ENCODE measurements at places on chromosomes 16 and 17.

GRCh38 chr17:79627184-79627765 lies 16.4 kb upstream of the RBFOX3 start:
- no peak for DNase-seq

DNA sequence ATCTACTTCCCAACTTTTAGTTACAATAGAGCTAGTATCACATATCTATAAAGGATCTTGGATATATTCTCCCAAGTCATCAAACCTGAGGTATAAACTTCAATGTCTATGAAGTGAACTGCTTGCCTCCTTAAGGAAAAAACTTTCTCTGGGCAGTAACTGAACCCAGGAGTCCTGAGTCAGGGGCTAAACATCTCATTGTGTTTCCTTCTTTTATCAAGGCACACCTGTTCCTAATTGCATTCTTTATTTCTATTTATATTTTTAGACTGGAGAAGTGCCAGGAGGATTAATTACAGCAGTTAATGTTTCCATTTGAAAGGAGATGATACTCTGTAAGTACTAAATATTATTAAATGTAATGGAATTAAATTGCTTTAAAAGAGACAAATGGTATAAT lies 98.6 kb downstream of the CDH8 start:
- no peak for DNase-seq

- DNase-seq: no peak
Measured at GRCh38 chr16:8859913-8860881, 8.6 kb downstream of the CARHSP1 start.

- no peak for DNase-seq
Measured at GRCh38 chr16:72930396-72930795, 117.5 kb downstream of the ZFHX3 start.

DNA sequence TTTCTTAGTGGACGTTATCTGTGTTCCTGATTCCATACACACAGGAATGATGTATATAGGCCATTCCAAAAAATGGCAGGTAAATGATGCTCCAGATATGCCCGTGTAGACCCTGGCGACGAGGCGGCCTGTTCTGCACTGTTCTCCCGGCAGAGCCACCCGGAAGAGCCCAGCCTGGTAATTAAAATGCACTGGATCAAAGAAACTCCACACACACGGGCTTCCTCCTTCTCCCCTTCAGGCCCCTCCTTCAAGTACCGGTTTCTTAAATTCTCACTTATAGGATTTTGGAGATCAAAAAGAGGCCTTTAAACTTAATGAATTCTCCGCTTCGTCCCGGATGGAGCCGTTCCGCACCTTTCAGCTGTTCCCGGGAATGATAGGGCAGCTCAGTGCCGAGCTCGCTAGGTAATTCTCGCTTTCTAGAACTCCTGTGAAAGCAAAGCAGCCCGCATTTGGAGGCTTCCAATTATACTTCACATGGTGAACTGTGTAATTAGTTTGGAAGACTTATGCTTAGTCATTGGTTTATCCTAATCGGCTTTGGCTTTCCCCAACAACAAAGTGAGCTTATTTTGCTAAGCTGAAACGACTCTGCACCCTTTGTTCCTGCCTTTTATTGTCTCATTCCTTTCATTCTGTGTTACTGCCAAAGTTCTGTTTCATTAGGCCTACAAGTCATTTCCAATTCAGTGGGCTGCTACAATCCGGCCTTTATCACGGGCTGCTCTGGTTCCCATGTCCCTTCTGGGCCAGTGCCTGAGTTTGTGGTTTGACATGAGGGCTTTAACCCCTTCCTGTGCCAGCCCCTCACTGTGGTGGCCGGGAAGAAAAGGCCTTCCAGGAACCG lies 150.0 kb downstream of the MSI2 start:
- DNase-seq: no peak

DNA sequence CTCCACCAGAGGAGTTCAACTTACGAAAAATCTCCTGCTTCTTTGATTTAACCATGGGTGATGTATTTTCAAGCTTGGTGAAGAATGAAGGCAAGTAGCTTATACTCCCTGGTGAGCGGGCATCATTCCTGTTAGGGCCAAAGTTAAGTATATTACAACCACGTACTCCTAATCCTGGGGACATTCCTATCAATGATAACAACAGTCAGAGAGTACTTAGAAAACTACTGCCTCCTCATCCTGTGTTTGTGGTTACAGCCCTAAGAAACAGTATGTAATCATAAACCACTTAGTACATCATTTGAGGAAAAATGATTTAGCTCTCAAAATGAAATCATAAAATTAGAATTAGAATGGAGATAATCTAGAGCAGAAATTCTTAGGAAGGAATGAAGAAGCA lies 47.3 kb downstream of the TTC19 start:
- no peak for DNase-seq

DNA sequence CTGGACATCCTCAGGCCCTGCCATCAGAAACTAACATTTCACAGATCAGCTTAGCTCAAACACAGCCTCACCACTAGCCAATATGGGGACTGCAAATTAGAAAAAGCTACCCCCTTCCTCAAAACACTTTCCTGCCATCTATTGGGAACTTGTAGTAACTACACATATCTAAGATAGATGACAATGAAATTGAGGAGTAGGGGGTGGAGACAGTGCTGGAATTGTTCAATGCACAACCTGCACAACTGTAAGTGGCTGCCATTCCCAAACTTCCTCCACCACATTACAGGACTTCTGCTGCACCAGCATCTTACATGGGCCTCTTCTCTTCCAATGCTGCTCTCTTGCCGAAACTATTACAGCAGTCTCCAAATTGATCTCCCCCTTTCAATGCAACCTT lies 21.9 kb downstream of the AIPL1 start:
- DNase-seq: peak; percentile 57

DNA sequence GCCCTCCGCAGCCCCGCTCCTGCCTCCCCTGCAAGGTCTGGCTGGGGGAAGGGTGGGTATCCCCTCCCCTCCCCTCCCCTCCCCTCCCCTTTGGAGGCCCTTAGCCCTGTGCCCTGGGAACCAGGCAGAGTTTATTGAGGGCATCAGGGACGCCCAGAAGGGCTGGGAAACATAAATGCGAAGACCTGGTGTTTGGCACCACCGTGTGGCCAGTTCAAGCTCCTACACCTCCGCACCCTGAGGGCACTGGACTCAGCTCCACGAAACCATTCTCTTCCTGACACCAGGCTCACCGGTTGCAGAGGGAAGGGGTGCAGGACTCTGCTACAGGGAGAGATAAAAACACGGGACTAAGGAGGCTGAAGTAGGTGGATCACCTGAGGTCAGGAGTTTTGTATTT lies 1.0 kb upstream of the AIPL1 start:
- peak; percentile 47 for DNase-seq

DNA sequence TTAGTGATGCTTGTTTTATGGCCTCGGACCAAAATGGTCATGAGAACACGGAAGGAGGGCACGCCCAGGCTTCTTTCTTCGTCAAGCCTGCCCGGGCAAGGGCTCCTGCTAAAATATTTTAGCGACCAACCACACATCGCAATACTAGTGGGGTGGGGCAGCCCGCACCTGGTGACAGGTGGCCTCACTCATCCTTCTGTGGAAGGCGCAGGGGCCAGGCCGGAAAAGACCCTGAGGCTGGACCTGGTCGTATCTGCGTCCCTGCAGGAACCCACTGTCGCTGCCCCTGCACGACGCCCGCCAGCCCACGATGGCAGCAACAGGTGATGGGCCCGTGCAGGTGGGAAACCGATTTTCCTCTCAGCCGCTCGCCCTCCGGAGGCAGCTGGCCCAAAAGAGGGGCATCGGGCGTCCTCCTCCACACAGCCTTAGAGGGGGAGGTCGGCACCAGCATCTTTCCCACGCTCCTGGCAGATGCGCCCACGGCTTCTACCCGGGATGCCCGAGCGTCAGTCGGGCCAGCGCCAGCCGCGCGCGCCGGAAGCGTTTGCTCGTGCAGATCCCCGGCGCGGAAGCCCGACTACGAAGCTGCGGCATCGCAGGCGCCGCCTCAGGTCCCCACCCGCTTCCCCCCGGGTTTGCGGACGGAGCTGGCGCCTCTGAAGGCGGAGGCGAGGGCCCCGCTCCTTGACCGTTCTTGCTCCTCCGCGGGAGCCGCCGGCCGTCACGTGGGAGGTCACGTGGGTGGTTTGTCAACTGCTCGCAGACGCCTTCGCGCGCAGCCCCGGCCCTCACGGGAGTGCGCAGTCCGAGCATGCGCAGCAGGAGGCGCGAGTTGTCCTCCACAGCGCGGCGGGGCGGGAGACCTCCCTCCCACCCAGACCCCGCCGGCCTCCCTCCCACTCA lies 22.8 kb upstream of the FOXK2 start:
- DNase-seq: peak; percentile 90

GRCh38 chr17:39563476-39563875 lies 44.2 kb downstream of the NEUROD2 start:
- DNase-seq: no peak

DNA sequence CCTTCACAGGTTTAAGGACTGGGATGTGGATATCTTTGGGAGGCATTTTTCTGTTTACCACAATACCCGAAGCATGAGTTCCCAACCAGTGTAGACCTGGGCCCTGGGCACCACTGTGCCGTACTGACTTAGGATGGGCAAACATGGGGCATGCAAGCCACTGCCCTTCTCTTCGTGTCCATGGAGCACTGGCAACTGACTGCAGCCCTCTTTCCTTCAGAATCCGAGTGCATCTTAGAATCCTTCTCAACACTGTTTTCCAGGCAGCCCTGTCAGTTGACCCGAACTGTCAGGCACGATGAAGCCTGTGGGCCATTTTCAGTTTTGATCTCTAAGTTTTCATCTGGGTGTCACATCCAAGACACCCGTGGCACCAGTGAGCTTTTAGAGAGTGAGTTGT lies 59.2 kb downstream of the SHISA6 start:
- DNase-seq: no peak

GRCh38 chr17:50668025-50668837 lies 33.5 kb downstream of the ABCC3 start:
- DNase-seq: no peak

- DNase-seq: peak; percentile 45
Measured at GRCh38 chr16:9050102-9050830, 41.2 kb upstream of the HAPSTR1 start.

- DNase-seq: peak; percentile 81
Measured at GRCh38 chr17:31318851-31319661, 2.4 kb downstream of the EVI2A start.

- DNase-seq: peak; percentile 51
Measured at GRCh38 chr17:45451131-45451530, 18.5 kb upstream of the ARHGAP27 start.

GRCh38 chr17:35257208-35257659 lies 14.4 kb downstream of the SLFN5 start:
- DNase-seq: no peak

DNA sequence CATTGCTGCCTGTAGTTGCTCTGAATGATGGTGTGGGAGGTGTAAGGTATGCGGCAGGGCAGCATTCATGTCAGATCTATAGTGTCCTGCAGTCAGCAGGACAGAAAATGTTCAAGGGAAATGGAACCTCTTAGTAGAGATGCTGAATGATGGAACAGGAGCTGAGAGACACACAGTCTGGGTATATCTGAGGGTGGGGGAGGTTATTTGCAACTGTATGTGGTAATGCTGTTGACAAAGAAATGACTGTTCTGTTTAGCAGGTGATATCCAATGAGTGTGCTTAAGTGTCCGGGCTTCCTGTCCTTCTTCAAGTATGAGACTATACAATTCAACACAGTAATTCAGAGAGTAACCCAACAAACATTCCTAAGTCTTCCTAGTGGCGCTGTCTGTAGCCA lies 46.6 kb downstream of the STH start:
- DNase-seq: no peak

DNA sequence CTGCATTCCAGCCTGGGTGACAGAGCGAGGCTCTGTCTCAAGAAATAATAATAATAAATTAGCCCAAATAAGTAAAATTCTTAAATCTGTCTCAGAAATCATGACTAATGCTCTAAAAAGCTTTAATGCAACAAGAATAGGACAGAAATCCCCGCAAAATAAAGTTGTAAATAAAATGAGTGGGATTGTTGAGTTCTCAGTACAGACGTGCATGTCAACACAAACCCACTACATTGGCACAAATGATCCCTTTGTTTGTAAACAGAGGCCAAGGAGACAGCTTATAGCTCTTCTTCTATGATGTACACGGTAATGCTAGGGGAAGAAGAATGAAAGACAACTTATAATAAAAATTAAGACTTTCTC lies 6.0 kb downstream of the STAT5B start:
- no peak for DNase-seq

DNA sequence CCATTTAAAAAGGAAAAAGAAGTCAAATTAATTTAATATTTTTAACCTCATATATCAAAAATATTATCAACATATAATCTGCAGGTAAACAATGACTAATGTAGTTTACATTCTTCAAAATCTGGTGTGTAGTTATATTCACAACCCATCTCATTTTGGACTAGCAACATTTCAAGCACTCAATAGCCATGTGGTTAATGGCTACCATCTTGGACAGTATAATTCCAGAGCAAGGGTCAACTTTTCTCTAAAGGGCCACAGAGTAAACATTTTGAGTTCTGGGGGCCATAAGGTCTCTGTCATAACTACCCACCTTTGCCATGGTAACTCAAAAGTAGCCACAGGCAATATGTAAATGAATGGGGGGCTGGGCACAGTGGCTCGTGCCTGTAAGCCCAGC lies 153.9 kb downstream of the PARN start:
- no peak for DNase-seq

DNA sequence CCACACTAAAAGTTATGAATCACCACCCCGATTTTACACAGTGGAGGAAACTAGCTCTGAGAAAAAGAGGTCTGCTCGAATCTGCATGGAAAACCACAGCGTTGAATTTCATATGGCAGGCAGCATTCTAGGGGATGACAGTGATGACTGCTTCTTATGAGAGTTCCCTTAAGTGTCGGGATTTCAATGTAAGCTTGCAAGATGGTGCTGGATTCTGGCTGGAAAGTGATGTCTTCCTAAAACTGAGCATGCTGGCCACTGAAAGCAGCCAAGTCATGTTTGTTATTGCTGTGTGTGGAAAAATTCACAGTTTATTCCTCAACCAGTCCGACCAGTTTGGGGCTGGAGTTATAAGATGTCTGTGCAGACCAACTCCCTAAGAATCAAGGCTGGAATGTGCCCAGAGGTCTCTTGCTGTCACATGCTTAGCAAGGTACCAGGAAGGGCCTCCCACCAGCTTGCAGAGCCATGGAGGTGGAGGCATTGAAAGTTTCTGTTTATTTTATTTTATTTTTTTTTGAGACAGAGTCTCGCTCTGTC lies 37.2 kb upstream of the GAN start:
- DNase-seq: no peak

DNA sequence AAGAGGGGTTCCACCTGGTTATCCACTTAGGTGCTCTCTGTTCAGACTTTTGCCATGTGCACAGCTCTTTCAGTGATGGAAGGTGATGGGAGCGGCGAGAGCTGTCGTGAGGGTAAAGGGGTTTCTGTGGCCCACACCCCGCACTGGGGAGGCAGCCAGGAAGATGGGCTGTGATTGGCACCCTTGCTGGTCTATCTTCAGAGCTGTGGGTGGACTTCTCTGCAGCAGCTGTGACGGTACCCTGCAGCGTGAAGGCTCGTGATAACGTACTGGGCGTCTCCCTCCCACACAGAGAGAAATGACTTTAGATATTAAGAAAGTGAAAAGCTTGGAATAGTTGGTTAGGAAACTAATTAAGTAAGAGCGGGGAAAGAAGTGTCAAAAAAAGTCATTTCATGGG lies 45.8 kb downstream of the MPRIP start:
- no peak for DNase-seq
